Effector memory CD4-positive, alpha-beta T cell (primary cell): ENCODE measurements at places on chromosomes 3 and 15.

- DNase-seq = no peak
Measured at GRCh38 chr3:162765524-162765923, 1268.9 kb downstream of the OTOL1 start.

- DNase-seq = no peak
Measured at GRCh38 chr3:142962175-142962519, 1.3 kb downstream of the PAQR9 start.

GRCh38 chr15:31390777-31391486, 64.3 kb downstream of the KLF13 start:
- DNase-seq = no peak

- DNase-seq = no peak
Measured at GRCh38 chr15:56240390-56240789, 3.3 kb downstream of the RFX7 start.

- DNase-seq = peak; percentile 41
Measured at GRCh38 chr15:70259028-70259424, 161.3 kb upstream of the TLE3 start.

DNA sequence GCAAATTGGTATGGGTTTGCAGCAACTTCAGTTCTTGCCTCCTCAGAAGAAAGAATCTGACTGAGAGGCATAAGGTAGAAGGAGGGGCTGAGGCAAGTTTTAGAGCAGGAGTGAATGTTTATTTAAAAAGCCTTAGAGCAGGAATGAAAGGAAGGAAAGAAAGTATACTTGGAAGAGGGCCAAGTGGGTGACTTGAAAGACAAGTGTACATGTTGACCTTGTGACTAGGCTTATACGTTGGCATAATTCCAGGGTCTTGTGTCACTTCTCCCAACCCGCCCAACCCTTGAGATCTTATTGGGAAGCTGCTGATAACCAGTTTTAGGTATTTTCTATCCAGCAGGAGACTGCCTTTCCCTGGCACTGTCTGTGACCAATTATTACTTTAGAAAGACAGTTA, 436.9 kb upstream of the ZNF717 start:
- DNase-seq = no peak

- no peak for DNase-seq
Measured at GRCh38 chr15:93524432-93524831, 435.4 kb upstream of the RGMA start.

- DNase-seq = no peak
Measured at GRCh38 chr3:70738291-70738681, 425.8 kb upstream of the MDFIC2 start.

GRCh38 chr3:52437326-52438103, 7.4 kb downstream of the SEMA3G start:
- DNase-seq = no peak

DNA sequence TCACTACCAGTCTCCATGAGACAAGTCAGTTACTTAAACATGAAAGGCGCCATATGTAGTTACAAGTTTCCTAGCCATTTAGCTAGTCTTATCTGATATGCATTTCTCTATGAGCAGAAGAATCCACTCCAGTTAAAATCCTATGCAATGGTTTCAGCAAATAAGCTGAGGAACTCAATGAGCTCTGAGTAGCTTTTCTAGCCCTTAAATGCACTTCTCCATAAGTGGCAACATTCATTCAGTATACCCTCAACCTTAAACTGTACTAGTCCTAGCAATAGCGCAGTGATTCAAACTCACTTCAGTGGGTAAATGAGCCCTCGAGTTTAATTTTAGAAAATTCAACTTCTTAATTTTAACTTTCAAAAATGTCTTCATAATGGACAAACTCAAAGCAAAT, 7.7 kb downstream of the COMMD2 start:
- no peak for DNase-seq

- no peak for DNase-seq
Measured at GRCh38 chr3:138835397-138835757, 649 bp upstream of the PIK3CB start.

DNA sequence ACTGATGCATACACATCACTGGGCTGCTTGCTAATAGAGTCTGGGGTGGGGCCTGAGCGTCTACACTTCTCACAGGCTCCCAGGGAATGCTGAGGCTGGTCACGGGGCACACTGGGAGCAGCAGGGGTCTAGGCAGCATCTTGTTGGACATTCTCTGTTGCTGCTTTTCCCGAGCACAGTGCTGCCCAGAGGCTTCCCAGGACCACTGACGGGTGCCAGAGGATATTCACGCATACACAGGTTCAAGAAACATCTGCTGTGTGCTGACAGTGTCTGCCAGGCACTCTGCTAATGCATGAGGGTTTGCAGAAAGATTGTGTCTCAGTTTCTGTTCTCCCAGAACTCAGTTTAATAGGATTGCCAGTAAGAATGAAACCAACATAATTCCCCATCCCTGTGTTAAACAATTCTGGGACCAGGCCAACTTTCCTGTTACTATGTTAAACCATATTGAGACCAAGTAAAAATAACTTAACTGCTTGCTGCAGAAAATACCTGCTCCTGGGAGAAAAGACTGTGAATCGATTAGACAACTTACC, 23.9 kb upstream of the BCL2L10 start:
- DNase-seq = no peak

GRCh38 chr3:181329024-181329423, 339.5 kb upstream of the DNAJC19 start:
- DNase-seq = no peak

- DNase-seq = no peak
Measured at GRCh38 chr3:178845420-178846118, 226.0 kb downstream of the ZMAT3 start.

DNA sequence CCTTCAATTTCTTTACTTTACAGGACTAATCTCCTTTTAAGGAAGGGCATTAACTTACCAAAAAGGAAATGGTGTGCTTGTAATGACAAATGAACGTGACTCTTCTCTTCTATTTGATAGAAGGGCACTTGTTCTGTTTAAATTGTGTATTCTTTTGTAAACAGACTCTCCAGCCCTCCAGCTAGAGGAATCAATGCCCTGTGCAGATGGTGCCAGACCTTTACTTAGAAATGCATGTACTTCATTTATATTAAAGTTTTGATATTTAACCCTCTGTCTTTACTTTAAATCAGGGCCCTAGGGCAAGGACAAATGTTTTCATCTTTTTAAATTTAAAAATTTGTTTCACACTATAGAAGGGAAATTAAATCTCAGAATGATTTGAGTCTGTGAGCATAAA, 355.1 kb downstream of the GBE1 start:
- DNase-seq = no peak

DNA sequence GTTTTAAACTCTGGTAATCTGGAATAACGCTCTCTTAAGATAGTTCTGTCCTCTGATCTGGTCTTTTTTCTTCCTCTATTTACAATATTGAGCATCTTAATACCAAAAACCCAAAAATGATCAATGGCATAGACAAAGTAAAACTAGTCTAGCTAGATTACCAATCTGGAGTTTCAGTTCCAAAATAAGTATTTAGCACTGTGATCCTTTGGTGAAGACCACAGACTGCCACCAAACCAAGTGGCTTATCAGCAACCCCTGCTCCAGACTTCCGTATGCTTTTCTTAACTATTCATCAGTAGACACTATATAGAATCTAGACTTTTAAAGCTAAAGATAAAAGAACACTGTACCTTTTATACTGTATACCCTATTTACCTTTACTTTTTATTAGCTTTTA, 35.5 kb upstream of the MAN2C1 start:
- no peak for DNase-seq

- no peak for DNase-seq
Measured at GRCh38 chr15:73233623-73234022, 135.1 kb downstream of the HCN4 start.

DNA sequence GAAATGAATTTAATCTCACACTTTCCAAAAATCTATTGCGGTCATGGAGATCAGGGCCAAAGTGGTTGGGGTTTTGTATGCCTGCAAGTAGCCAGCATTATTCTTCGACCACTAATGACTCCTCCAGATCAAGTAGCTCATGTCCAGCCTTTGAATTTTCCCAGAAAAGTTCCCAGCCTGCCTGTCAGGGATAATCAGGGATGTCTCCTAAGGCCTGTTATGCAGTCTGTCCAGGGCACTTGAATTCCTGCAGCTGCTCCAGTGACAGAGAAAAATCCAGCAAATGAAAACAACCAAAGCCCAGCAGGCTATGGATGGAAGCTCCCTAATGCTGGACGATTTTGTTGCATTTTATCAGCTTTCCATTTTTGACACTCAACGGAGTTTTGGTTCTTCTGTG, 215.4 kb downstream of the ADAMTSL3 start:
- no peak for DNase-seq

GRCh38 chr3:39232859-39233258, 40.5 kb upstream of the XIRP1 start:
- DNase-seq = no peak

DNA sequence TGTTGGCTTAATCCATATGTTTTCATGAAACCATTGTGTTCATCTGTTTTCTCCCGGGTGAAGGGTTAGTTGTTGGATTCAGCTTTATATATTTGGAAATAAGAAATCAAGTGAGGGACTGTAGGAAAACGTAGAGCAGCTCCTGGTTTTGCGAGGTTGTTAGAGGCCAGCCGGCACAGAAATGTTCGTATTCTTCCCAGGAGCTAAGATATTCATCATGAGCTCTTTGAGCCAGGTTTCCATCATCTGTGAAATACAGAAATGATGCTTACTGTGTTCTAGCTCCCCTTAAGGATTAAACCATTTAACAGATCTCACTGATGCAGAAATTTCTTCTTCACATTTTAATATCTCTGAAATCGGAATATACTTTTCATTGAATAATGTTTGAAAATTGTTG, 235.5 kb downstream of the PTPRG start:
- no peak for DNase-seq

GRCh38 chr3:158750016-158750415, 17.8 kb upstream of the RARRES1 start:
- no peak for DNase-seq

- DNase-seq = no peak
Measured at GRCh38 chr15:47959617-47960413, 161.0 kb upstream of the SLC24A5 start.

- no peak for DNase-seq
Measured at GRCh38 chr3:159953325-159954085, 35.1 kb upstream of the IL12A start.

- DNase-seq = no peak
Measured at GRCh38 chr15:31338318-31338878, 11.8 kb downstream of the KLF13 start.

- no peak for DNase-seq
Measured at GRCh38 chr3:126677862-126678503, 23.1 kb upstream of the TXNRD3 start.

DNA sequence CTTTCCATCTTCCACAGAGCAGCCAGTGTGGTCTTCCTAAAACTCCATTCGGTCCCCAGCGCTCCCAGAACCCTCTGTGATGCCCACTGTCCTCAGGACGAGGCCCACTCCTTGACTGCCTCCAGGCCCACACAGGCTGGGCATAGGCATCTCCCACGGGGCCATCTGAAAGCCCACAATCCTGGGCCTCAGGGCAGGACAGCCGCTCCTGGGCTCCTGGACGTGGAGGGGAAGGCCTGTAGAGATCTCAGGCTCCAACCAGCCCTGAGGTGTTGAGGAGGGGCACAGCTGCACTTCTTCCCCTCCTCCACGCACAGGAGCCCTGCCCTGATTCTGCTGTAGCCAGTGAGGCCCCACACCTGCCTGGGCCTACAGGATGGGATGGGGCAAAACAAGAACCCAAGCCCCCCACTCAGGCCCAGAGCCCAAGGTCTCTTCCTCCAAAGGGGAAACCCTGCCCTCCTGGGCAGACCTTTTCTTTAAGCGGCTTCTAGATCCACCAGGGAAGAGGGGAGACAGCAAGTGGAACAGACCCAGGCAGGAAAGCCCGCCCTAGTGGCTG, 25.9 kb downstream of the SHISA5 start:
- DNase-seq = no peak

DNA sequence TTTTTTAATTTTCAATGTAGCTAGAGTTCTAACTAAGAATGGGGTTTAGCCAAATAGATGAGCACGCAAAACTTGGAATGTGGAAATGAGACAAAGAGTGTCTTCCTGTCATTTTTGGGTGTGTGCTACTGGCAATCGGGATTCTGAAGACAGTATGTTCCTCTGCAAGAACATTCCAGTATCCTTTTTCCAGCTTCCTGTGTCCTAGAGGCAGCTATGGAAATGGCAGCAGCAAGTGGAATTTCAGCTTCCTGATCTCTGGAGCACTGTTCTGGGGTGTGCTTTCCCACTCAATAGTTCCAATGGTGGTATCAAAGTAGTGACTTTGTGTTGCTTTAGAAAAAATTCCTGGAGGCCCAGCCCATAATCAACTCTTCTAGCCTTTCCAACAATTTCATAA, 642.9 kb upstream of the KCNMB2 start:
- DNase-seq = no peak
